ENCODE measurements at places on chromosomes 1 and 21.

- no peak for DNase-seq
Measured at GRCh38 chr1:147729315-147729714, 31.1 kb downstream of the GJA5 start.

- DNase-seq: no peak
Measured at GRCh38 chr21:44405948-44406872, 49.1 kb upstream of the LRRC3 start.

GRCh38 chr1:170578359-170578758, 46.4 kb downstream of the GORAB start:
- DNase-seq: no peak

DNA sequence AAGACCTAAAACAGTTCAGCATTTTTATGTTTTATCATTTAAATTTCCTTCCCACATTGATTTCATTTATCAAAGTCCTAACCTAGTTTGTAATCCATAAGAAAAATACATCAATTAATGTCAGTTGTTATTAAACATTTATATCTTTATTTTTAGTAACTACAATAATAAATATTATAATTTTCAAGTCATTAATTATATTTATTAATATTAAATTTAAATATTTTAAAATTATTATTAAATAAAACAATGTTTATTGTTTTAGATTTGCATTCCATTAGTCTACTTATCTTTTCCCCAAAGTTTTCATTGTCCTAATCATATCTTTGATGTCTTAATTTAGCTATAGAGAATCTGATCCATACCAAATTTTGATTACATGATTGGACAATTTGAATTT, 368.9 kb downstream of the PLA2G4A start:
- DNase-seq: no peak

DNA sequence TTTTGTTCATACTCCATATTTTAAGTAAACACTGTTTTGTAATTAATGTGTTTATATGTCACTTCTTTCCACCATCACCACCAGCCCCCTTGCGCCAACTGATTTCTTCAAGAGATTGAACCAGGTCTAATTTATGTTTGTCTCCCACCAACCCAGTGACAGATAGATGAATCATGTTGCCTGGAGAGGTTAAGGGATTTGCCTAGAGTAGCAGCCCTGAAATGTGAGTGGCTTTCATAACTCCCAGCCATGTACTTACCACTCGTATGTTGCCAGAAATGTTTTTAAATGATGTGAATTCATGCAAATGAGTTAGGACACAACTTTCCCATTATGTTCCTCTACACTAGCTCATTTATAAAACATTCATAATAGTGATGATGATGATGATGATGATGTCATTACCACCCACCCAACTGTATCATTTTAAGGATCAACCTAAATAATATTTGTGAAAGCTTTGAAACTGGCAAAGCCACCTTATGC, 86.9 kb downstream of the LRRC8D start:
- DNase-seq: no peak

DNA sequence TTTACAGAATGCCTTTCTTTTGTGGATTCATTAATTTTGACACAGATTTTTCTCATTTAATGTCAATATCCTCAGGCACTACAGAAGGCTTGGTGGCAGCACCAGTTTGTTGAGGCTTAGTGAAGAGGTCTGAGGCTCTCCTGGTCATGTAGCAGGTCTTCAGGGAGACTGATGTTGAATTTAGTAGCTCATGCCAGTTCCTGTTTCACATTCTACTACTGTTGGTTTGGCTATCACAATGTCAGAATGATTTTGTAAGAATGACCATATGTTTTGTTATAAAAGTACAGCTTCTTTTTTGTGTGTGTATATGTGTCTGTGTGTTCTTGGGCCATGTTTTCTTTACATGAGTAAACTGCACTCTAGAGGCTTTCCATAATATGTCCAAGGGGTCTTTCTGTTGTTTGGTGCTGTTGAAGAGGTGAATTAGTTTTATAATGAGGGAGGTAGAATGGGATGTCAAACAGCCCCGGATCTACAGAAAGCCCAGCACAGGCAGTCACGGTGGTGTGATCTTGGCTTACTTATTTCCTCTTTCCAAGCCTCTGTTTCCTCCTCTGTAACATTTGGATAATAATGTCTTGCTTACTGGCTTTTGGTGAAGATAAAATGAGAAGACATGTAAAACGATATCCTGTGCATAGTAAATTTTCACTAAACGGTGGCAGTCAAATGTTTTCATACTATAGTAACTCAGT, 32.0 kb downstream of the C1orf21 start:
- no peak for DNase-seq

DNA sequence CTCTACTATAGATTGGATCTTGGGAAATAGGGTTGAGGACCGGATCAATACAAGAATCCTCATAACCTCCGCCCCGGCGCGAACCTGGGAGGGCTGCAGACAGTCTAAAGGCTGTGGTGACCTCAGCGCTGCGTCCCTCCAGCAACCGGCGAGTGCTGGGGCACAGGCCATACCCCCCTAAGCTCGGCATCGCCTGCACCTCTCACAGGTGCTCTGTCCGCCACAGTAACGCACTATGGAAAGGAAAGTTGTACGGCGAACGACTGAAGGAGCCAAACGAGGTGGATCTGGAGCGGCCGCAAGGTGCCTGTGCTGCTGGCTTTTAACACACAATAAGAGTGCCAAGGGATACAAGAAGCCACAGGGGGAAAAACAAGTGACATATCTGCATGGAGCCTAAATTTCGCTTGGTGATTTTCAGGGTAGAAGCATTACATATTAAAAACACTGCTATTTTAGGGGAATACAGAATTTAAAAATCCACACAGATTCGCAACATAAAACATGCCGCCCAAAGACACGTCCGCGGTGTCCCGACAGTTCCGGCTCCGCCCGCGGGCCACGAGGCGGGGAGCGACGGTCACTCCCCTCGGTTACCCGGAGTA, 1.4 kb upstream of the RBM15 start:
- DNase-seq: peak; percentile 29

GRCh38 chr1:38059635-38060250, 13.2 kb upstream of the POU3F1 start:
- DNase-seq: no peak

DNA sequence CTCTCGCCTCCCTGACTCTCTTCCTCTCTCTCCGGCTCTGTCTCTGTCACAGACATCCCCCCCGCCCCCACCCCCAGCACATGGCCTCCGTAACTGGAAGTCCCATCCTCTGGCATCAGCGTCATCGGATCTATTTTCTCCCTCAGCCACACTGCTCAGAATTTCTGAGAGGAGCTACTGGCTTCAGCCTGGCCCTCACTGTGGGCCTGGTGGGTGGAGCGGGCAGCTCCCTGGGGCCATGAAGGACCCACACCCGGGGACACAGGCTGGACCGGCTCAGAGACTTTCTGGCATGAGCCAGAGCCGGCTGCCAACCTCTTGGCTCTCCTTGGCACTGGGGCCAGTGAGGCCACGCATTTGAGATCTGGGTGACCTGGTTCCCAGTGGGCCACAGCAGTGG, 61.2 kb upstream of the CASZ1 start:
- DNase-seq: no peak

GRCh38 chr1:24897263-24898151, 32.6 kb downstream of the RUNX3 start:
- no peak for DNase-seq

GRCh38 chr21:23574932-23575331, 2032.3 kb downstream of the MRPL39 start:
- no peak for DNase-seq

DNA sequence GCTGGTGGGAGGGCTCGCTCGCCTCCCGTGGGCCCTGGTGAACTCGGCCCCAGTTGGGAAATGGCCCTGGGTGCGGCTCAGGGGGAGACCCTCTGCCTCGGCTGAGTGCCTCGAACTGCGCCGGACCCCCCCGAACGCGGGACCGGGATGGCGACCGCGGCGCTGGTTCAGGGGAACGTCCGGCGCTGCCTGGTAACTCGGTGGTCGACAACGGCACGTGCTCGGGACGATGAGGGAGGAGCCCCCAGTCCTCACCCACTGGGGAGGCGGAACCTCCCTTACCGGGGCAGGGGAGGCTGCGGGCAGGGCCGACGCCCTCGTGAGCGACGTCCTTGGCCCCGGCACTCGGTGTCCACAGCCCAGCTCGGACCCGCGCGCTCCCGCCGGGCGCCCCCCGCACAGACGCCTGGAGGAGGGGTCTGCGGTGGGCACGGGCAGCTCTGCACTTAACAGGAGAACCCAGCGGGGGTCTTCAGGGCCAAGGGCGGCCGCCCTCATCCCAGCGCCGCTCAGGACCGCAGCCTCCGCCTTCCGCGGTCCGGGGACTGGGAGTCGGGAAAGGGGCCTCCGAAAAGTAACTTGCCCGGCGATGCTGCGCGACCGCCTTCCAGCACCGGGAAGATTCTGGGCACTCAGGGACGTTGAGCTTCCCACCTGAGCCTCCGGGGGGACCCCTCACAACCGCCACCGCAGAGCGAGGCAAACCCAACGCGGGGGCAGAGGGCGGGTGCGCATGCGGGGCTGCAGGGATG, 1.7 kb downstream of the HES4 start:
- DNase-seq: no peak

GRCh38 chr1:22196041-22196440, 53.1 kb upstream of the WNT4 start:
- DNase-seq: no peak

Data from stimulated activated CD8-positive, alpha-beta memory T cell treated with anti-CD3 and anti-CD28 coated beads, Interleukin-2, amount 100 ng/mL, for 48 hours (primary cell).